SK-N-MC (cell line): ENCODE measurements at places on chromosomes 3 and 15.

DNA sequence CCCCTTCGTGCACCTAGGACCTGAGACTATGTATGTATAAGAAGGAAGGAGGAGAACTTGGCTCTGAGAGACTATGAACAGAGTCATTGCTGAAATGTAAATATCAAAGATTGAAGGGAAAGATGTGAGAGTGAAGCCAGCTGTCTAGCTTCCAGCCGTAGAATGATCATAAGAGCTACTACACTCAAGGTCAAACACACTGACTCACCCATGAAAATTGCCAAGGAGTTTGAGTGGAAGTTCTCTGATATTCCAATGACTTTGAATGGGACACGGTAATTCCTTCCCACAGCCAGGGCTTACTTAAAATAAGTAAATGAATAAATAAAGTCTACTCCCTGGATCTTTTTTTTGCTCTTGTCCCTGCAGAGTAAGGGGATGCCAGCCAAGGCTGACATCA lies 398.9 kb upstream of the TPRG1 start:
- no peak for DNase-seq

- DNase-seq = no peak
Measured at GRCh38 chr15:46315434-46315833, 680.6 kb downstream of the SQOR start.

GRCh38 chr3:173371848-173372487 lies 25.6 kb upstream of the NLGN1 start:
- DNase-seq = peak; percentile 70

GRCh38 chr3:74263031-74263430 lies 351.4 kb downstream of the CNTN3 start:
- DNase-seq = no peak

GRCh38 chr15:56082263-56082761 lies 88.9 kb upstream of the NEDD4 start:
- no peak for DNase-seq

GRCh38 chr3:82208002-82208710 lies 446.7 kb upstream of the GBE1 start:
- DNase-seq = no peak

DNA sequence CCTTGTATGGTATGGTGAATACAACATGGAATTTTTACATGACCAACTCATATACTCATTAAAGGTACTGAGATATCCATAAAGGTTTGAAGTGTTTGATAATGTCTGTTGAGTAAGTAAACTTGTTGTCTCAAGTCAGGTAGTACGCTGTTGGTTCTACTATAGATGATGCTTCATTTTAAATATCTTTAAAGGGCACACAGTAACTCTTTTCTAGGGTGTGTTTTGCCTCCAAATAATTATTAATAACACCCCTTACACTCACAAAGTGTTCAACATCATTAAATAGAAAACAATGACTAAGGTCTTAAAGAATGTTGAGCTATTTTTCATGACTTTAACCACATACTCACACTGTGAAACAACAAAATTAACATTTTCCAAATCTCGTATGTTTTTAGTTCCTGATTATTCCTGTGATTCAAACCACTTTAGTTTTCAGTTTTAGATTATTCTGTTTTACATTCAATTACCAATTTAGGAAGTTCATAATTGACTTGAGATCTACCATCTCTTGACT lies 220.0 kb upstream of the NANOGP8 start:
- DNase-seq = no peak

DNA sequence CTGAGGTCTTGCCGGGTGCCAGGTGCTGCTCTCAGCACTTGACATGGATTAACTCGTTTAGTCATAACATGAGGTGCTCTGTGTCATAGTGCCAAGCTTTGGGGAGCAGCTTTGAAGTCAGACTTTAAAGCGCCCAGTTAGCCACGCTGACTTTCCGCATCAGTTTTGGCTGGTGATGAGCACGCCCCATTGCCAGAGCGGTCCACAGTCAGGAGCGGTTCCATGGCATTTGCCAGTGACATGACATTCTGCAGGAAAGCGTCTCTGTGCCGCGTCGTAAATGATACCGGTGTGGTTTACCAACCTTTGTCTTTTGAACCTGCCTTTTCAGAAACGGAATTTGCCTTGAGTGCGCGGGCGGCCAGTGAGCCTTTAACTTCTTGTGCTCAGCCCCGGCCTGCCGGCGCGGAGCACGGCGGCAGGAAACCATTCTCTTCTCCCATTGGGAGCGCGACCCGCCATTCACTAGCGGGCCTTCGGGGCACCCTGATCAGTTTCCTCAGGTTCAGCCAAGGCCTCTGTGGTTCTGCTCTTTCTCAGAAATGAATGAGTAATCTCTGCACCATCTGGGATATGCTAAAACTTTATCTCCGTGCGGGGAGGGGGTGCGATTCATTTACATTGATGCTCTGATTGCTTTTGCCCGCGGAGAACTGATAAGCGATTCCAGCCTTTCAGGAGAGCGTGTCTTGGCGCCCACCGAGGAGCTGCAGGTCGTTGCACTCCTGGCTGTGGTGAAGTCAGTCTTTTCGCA lies 1.7 kb upstream of the SLC2A2 start:
- no peak for DNase-seq

DNA sequence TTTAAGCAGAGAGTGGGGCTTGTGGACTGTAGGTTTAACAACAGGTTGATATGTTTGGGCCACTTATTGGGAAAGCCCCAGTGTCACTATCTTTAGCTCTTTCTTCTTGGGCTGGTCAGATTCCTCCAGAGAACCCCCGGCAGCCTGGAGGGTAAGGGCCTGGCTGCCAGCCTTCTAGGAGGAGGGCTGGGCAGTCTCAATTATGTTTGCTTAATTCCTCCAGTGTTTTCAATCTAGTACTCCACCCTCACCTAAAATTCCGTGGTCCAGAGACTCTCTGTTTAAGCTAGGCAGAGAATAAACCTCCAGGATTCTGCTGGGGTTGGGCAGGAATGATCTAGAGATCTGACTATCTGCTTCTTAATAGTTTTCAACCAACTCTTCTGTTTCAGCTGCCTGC lies 5.3 kb downstream of the ASB14 start:
- no peak for DNase-seq

DNA sequence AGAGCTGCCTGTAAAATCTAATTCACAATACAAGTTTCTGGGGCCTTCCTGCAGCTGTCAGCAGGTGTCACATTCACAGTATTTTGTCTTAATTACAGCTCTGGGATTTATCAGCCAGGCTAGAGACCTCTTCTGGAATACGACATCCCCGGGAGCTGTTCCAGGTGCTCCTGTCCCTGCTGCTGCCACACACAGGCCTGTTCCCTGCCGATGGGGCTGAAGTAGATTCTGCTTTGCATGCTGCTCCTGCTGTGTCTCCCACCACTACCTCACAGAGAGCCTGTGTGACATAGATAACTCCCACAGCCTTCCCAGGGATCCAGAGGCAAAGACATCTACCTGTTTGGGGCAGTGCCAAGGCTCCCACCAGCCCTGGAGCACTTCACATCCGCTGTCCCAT lies 20.4 kb downstream of the COLQ start:
- DNase-seq = no peak

DNA sequence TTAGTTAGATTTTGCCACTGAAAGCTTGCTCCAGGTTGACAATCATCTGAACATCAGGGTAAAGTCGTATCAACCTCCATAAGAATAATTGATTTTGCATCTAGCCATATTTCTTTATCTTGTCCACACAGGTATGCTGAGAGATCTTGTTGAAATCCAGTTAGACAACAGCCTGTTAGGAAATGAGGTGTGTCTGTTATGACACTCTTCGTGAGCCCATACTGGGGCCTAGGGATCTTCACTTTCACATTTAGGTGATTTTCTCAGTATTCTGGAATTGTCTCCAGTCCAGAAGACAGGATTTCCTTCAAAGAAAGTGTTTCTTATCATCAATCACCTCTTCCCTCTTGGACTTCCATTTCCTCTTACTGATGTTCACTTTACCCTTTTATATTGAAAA lies 18.1 kb downstream of the DNAJB11 start:
- no peak for DNase-seq

DNA sequence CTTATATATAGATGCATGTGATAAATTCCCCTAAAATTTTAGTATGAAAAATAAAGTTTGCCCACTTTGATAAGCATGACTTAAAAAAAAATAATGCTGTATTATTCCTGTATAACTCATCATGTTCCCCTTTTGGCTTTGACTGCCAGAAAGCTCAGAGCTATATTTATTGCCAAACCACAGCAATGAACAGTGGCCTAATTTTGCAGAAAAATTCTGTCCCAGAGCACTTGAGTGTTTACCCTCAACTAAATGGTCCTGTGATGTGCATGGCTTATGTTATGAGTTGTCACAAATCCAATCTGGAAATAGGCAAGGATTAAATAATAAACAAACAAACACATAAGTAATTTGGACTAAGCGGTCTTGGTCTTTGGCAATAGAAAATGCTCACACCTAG lies 276.7 kb downstream of the SLC9A9 start:
- no peak for DNase-seq

- no peak for DNase-seq
Measured at GRCh38 chr3:112247900-112248299, 46.1 kb downstream of the SLC9C1 start.

- no peak for DNase-seq
Measured at GRCh38 chr3:25744470-25744869, 38.8 kb downstream of the NGLY1 start.

DNA sequence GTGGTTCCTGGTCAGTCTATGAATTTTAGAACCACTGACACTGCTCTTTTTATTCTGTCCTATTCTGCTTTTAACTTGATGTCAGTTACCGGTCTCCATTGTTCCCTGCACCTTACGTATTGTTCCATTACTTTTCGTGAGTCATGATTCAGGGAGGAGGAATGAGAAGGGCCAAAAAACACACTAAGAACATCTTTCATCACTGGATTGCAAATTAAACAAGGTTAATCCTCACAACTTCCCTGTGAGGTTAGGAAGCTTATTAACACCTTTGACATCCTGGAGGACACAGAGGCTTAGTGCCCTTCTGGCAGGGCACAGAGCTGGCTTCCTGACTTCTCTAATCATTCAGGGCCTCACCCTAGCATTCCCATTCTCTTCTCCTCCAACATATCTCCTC lies 227.6 kb upstream of the SATB1 start:
- DNase-seq = no peak

- no peak for DNase-seq
Measured at GRCh38 chr3:194688200-194688740, 2.6 kb downstream of the FAM43A start.

DNA sequence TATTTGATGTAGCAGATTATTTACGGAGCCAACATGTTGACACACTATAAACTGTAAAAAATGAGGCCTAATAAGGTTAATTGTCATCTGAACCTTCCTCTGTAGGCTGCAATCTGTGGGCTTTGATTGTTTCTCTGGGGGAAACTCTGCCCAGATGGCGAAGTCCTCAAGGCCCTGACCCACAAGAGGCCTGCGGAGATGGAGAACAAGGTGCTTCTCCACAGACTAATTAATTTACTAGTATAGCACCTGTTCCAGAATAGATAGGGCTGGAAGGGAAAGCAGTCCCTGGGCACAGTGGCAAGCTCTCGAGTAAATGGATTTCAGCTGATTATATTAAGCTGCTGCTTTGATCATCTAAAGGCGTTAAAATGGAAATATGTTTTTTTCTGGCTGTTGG lies 338.8 kb upstream of the DNAJC19 start:
- DNase-seq = no peak

DNA sequence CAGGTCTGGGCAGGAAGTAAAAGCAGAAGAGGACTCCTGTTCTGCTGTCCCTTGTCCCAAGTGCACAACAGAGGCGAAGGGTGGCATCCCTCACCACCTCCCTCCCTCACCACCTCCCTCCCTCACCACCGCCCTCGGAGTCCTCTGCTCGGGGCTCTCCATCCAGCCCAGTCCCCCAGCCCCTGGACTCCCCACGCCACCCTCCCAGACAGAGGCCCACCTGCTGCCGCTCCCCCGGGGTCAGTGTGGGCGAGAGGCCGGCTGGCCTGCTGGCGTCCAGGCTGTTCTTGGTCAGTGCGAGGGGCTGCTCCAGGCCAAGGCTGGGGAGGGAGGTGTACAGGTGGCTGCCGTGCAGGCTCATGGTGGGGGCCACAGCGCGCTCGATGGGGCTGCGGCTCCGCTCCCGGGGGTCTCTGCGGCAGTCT lies 79.1 kb downstream of the VGLL4 start:
- no peak for DNase-seq

DNA sequence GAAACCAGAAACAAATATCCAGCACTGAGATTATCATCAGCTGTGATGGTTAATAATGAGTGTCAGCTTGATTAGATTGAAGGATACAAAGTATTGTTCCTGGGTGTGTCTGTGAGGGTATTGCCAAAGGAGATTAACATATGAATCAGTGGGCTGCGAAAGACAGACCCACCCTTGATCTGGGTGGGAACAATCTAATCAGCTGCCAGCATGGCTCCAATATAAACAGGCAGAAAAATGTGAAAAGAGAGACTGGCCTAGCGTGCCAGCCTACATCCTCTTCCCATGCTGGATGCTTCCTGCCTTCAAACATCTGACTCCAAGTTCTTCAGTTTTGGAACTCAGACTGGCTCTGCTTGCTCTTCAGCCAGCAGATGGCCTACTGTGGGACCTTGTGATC lies 869.5 kb downstream of the SI start:
- DNase-seq = no peak

- no peak for DNase-seq
Measured at GRCh38 chr3:23004971-23005370, 198.2 kb upstream of the UBE2E2 start.

GRCh38 chr3:170700054-170700404 lies 114.2 kb upstream of the SLC7A14 start:
- DNase-seq = no peak

DNA sequence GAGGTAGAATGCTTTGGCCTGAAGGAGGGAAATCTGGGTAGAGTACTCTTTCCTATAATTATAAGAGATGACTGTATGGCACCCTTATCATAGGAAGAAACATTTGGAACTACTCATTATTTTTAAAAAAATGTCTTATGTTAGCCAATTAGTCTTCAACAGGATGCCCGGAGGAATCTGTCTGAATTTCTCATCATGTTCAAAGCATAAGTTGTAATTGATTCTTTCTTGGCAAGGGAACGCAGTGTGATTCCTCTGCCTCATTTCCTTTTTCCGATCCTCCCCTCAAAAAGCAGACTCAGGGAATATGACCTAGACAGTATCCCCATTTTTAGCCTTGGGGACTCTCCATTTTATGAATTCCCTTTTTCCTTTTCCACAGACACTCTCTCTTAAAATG lies 165.1 kb downstream of the IL5RA start:
- no peak for DNase-seq

- no peak for DNase-seq
Measured at GRCh38 chr3:126962756-126963155, 20.2 kb upstream of the PLXNA1 start.

GRCh38 chr3:124840331-124840730 lies 46.8 kb downstream of the ITGB5 start:
- no peak for DNase-seq

- no peak for DNase-seq
Measured at GRCh38 chr3:59482684-59483083, 432.9 kb upstream of the CFAP20DC start.
